Progenitor cell of endocrine pancreas (in vitro differentiated cells): ENCODE measurements at places on chromosomes 3 and 15. TPM values are rescaled to one million over a fixed set of nuclear protein-coding genes. Genes with fewer than 3 reads are reported as not detected.

DNA sequence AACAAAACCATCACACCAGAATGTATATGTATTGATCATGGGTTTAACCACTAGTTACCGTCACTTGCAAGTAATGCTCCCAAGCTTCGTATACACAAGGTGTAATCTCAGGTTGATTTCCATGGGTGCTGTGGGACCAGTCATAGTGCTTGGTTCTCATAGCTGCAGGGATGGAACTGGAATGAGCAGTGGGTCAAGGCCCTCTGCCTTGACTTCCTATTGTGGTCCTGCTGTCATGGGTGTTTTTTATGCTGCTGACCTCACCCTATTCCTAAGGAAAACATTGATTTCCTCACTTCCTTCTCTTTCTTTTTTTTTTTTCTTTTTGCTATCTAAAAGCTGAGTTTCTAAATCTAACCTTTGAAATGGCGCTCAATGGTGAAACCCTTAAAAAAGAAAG, 325.6 kb upstream of the RASGRP1 start:
- no peak overlapping the region for H3K27ac ChIP-seq
- no peaks in the 10 kb centered on the region for H3K27me3 ChIP-seq
- no peak overlapping the region for H3K4me3 ChIP-seq
- peaks cover 31% of the 10 kb centered on the region for H3K4me1 ChIP-seq

CCR4 gene
- not detected in 2 replicates for total RNA-seq

DNA sequence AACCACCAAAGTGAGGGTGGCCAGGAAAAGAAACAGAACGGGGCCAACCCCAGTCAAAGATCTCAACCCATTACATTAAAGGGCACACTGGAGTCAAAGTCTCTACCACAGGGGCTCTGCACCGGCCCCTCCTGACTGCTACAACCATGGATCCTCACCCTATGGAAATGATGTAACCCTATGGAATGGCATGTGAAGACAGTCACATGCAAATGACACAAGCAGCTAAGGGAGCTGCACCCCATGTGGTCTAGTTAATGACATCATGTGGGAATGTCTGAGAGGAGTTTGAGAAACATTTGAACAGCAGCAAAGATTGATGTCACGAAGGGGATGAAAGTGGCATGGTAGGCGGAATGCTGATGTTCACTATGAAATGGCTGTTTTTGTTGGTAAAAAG, 298.2 kb upstream of the SLCO3A1 start:
- no peak overlapping the region for H3K27ac ChIP-seq
- H3K4me3 ChIP-seq: no peak overlapping the region
- no peaks in the 10 kb centered on the region for H3K36me3 ChIP-seq
- H3K4me1 ChIP-seq: peaks cover 4% of the 10 kb centered on the region
- no peaks in the 10 kb centered on the region for H3K27me3 ChIP-seq
- no peak for DNase-seq

DNA sequence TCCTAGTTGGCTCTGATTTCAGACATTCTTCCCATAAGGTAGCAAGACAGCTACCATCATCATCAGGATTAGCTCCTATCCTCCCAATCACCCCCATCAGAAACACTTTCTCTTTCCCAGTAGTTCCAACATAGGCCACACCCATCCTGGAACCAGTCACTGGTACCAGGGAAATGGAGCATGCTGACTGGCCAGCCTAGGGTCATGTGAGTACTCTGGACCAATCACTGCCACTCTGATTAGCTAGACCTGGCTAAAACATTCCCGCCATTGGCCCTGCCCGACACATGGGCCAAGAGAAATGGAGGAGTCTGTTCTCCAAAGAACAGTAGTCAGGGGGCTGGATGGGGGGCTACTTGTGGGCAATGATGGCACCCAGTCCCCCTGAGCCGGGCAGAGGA, 12.4 kb downstream of the EFCC1 start:
- H3K27me3 ChIP-seq: peaks cover 7% of the 10 kb centered on the region
- H3K36me3 ChIP-seq: no peaks in the 10 kb centered on the region
- no peak for DNase-seq
- H3K27ac ChIP-seq: no peak overlapping the region

SI gene
- total RNA-seq: 2.0 and 2.7 TPM in 2 replicates

- no peak for DNase-seq
- H3K27me3 ChIP-seq: peaks cover 6% of the 10 kb centered on the region
- H3K36me3 ChIP-seq: no peaks in the 10 kb centered on the region
- no peak overlapping the region for H3K27ac ChIP-seq
- H3K4me1 ChIP-seq: no peaks in the 10 kb centered on the region
Measured at GRCh38 chr3:169846458-169847193, 23.1 kb downstream of the LRRC31 start.

DNA sequence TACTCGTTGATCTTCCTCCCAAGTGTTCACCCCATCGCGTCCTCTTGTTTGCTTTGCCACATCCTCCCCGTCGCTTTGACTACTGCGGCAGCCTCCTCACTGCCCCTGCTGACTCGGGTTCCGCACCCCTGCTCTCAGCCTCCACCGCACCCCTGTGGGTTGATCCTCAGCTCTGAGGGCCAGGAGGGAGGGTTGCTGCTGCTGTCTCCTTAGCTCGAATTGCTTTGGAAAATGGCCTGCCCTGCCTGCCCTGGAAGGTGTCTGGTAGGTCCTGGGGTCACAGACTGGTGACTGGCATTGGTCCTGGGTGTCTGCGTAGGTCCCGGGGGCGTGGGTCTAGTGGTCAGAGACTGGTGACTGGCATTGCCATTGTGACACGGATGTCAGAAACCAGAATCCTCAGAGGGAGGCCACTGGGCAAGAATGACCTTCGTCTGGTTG, 9.4 kb downstream of the MUC4 start:
- H3K27me3 ChIP-seq: peaks cover 47% of the 10 kb centered on the region
- H3K4me1 ChIP-seq: peaks cover 9% of the 10 kb centered on the region
- H3K4me3 ChIP-seq: no peak overlapping the region
- no peak for DNase-seq

MGLL gene
- 0.43 and 0.62 TPM in 2 replicates for total RNA-seq

DNA sequence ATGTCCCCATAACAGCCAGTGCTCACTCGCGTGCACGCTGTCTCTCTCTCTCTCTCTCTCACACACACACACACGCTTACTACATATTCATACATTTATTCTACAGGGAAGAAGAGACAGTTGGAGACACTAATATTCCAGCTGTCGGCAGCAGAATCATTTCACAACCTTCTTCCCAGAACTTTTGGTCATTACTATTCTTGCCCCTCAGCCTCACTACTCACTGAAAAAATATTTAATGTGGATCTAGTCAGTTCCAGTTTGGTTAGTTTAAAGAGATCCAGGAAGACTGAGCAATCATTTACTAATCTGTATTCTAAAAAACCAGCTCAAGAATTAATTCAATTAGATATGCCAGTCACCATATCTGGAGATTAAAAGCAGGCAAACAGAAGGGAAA, 394.9 kb downstream of the PTPRG start:
- H3K27me3 ChIP-seq: no peaks in the 10 kb centered on the region
- H3K4me3 ChIP-seq: no peak overlapping the region
- no peak for DNase-seq

DNA sequence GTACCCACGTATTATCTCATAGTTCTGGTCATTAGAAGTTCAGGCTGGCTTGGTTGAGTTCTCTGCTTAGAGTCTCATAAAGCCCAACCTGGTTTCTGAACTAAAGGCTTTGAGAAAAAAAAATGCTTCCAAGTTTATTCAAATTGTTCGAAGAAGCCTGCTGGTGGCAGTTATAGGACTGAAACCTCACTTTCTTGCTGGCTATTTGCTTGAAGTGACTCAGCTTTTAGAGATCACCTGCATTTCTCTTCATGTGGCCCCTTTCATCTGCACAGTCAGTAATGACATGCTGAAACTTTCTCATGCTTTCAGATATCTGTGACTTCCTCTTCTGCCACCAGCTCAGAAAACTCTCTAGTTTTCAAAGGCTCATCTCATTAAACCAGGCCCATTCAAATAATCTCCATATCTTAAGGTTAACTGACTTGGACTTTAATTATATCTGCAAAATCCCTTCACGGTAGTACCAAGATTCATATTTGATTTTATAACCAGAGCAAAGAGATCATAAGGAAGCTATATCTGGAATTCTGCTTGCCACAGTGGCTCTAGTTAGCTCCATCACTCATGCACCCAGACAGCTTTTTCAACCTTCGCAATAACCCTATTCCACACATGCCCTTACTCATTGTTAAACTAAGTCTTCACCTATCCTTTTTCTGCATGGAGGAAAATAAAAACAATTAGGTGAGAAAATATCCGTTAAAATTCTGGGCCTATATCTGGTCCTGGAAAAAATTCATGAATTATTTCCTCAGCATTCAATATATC, 433.8 kb upstream of the CBLB start:
- H3K4me1 ChIP-seq: no peaks in the 10 kb centered on the region
- H3K27me3 ChIP-seq: no peaks in the 10 kb centered on the region
- no peak for DNase-seq
- no peak overlapping the region for H3K27ac ChIP-seq

TGFBR2 gene
- 21.1 and 21.2 TPM in 2 replicates for total RNA-seq
